Stimulated activated CD4-positive, alpha-beta T cell treated with anti-CD3 and anti-CD28 coated beads, TNF-alpha, amount 100 ng/mL, for 48 hours (primary cell): ENCODE measurements at places on chromosomes 3 and 15.

- DNase-seq, result no peak
These were observed 600.3 kb upstream of the TGFBR2 start for GRCh38 chr3:30006111-30006510.

DNA sequence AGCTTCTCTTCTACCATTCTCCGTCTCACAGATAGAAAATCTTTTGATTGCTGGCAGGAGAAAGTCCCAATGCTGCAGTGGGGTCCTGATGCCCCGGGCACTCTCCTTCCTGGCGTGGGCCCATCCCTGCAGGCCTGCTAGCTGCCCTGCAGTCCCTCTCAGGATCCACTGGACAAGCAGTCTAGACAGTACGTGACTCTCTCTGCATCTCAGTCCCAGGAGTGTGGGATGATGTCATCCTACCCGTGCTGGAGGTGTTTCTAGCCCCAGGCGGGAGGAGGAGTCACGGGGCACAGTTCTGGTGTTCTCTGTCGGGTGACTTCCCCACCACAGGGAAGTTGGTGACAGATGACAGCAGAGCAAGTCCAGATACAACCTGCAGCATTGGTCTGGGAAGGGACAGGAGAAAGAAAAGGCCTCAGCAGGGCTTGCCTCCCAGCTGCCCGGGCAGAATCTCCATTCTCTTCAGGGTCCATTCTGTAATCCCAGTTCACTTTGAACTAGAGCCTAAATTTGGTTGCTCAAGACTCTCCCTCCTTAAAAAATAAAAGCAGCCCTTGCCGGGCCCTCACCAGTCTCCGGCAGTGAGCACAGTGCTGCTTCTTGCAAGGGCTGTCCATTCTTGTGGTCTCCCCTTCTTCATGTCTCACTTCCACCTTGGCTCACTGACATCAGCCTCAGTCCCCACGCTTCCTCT lies 30.6 kb downstream of the SLC28A1 start:
- DNase-seq, result peak; percentile 18

- no peak for DNase-seq
These were observed 24.5 kb downstream of the IQGAP1 start for GRCh38 chr15:90412356-90413194.

DNA sequence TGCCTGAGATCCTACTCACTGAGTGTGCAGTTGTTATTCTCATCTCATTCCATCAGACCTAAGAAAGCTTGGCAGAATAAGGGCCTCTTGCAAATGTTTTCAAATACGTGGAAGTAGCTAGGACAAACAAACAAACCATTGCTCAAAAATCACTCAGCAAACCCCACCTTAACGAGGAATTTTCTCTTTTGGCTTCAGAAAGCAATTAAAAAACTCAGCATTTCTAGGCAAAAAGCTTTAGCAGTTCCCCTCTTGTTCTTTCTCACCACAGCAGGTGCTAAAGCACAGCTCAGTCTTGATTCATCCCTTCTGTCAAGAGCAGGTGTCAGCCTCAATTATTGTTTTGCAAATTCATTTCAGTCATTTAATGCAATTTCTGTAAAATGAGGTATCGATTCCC lies 58.6 kb upstream of the NUDT16 start:
- DNase-seq, result no peak

DNA sequence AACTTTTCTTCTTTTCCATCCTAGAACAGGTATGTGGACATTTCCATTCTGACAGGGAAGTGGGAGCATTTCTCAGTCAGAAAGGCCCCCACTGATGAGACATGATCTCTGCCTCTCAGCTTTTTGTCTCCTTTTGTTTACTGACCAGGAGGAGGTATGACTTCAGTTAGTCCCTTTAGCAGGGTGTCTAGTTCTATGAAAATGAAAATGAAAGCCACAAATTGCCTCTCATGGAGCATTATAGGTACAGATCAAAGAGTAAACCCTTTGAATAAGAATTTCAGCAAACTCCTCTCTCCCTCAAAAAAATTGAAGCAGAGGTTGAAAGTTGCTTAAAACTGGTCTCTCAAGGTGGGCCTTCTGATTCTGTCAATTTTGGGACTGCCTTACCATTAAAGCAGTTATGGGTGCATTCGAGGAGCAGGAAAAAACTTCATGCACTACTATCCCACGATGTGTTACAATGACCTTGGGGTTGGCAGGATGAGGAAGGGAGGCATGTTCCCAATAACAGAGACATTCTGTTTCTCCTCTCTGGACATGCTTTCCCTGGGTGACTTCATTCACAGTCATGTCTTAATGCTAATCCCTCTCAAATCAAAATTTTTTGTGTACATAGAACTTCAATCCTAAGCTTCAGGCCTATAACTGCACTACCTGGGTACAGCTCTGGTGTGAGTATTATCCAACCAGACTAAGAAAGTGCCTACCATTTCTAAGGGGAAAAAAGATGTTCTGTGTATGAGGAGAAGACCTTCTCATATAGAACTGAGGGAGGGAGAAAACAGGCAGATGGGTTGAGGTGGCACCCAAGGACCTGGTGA lies 50.6 kb upstream of the TBC1D23 start:
- DNase-seq, result no peak

- DNase-seq, result no peak
These were observed 206.0 kb downstream of the DIPK2A start for GRCh38 chr3:144177649-144178048.

DNA sequence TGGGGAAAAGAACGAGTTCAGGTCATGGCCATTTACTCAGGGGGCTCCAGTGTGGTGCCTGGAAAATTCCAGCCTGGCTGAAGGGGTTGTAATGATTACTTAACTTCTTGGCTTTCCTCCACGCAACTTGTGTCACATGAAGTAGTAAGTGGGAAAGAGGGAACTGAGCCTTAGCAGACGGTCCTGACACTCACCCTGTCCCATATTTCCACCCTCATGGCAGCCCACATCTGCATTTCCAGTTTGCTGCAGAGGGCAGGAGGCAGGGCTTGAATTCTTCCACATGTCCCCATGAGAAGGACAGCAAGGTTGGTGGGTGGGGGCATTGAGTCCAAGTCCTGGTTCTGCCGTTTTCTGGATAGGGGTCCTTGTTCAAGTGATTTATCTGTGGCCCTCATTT lies 7.8 kb upstream of the CAMP start:
- DNase-seq, result no peak

DNA sequence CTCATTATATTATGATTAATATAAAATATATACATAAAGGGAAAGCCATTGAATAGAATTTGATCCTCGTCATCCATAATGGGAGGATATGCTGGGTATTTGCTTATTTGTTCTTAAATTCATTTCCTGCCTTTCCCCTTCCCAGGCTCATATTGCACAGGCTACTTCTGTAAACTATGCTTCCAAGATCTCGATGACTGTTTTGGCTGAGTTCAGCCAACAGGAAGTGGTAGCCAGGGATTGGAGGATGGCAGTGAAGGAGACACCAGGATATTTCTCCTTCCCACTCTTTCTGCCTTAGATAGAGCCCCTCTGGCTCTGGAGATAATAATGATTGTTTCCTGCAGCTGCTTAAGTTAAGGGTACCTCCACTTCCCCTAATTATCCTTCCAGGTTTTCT lies 44.3 kb upstream of the DYNC1LI1 start:
- no peak for DNase-seq

DNA sequence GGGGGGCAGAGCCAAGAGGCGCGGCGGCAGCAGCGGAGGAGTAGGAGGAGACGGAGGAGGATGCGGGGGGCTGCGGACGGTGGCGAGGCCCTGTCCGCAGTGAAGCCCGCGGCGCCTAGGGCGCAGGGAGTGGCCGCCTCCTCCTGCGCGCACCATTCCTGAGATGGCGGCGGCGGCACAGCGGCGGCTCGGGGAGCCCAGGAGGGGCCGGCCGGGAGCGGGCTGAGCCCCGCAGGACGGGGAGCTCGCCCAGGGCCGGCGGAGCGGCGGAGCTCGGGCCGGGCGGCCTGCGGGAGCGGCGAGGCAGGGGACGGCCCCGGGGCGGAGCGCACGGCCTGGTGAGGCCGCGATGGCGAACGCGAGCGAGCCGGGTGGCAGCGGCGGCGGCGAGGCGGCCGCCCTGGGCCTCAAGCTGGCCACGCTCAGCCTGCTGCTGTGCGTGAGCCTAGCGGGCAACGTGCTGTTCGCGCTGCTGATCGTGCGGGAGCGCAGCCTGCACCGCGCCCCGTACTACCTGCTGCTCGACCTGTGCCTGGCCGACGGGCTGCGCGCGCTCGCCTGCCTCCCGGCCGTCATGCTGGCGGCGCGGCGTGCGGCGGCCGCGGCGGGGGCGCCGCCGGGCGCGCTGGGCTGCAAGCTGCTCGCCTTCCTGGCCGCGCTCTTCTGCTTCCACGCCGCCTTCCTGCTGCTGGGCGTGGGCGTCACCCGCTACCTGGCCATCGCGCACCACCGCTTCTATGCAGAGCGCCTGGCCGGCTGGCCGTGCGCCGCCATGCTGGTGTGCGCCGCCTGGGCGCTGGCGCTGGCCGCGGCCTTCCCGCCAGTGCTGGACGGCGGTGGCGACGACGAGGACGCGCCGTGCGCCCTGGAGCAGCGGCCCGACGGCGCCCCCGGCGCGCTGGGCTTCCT lies at the start of gene GPR27:
Gene GPR27, plus strand, starts transcription at position 155 of the 909 bp plus-strand sequence. Its CDS starts 195 bp downstream, at position 350.
- no peak for DNase-seq

DNA sequence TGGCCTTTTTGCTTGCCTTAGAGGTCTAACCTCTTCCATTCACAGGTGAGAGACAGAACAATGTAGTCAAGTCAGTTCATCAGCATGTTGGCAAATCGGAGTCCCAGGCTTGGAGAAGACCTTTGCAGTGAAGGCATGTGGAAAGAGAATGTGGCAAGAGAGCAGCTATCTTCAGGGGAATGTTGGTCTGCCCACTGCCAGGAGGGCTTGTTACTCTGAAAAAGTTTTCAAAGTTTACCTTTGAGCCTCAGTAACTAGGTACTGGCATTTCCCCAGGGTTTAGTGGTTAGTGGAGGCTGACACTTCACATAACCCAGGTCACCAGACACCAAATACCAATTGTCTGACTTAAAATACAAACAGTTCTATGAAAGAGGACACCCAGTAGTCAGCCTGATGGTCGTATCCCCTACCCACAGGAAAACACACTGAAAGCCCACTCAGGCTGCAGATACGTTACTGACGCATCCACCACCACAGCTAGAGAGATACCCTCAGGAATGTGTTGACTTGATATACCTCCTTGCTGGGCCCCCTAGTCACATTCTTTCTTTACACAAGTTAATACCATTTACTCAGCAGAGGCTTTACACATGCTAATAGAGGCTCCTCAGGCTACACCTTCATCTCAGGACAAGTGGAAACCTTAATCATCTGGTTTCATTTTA lies 9.7 kb upstream of the ARID3B start:
- no peak for DNase-seq

DNA sequence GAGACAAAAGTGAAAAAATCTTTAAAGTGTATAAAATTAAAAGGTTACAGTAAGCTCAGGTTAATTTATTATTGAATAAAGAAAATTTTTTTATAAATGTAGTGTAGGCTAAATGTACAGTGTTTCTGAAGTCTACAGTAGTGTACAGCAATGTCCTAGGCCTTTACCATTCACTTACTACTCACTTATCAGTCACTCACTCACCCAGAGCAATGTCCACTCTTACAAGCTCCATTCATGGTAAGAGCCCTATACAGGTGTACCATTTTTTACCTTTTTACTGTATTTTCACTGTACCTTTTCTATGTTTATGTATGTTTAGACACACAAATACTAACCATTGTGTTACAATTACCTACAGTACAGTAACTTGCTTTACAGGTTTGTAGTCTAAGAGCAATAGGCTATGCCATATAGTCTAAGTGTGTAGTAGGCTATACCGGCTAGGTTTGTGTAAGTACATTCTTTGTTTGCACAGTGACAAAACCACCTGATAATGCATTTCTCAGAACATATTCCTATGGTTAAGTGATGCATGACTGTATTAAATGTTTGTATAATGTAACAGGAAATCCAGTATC lies 38.1 kb upstream of the NECTIN3 start:
- no peak for DNase-seq

GRCh38 chr3:144968750-144969350 lies 997.2 kb downstream of the DIPK2A start:
- no peak for DNase-seq

DNA sequence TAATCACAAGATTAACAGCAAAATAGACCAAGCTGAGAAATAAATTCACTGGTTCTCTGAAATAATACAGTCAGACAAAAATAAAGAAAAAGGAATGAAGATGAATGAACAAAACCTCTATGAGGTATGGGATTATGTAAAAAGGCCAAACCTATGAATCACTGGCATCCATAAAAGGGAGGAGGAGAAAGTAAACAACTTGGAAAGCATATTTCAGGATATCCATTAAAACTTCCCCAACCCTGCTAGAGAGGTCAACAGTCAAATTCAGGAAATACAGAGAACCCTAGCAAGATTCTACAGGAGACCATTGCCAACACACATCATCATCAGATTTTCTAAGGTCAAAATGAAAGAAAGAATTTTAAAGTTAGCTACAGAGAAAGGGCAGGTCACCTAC lies 649.7 kb upstream of the CBLB start:
- no peak for DNase-seq

DNA sequence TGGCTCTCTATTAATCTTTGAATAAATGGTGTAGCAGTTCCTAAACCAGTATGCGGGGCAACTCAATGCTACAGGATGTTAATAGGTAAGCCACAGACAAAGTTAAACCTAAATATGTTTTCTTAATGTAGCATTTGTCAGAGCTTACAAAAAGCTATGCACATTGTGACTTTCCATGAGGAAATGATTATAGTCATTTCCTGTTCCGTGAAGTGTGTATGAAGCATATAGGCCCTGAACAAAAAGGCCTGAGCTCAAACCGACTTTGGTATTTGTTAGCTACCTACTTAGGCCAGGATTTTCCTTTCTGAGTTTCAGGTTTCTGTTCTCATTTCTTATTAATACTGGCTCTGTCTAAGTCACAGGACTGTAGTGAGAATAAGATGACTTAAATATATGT lies 14.2 kb downstream of the ZNF80 start:
- DNase-seq, result no peak

GRCh38 chr3:71172189-71172588 lies 411.3 kb downstream of the FOXP1 start:
- DNase-seq, result no peak

DNA sequence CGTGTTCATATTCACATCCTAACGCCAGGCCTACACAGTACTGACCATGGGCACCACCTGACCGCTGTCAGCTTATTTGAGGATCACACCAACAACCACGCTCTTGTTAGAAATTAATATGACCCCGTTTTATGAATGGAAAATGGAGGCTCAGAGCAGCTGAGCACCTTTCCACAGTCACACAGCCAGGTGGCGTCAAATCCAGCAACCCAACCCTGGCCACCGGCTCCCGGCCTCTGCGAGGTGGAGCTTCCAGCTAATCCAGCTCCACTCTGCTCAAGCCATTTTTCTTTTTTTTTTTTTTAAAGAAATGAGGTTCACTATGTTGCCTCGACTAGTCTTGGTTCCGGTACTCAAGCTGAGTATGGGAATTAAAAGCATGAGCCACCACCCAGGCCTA lies 41.3 kb downstream of the RPN1 start:
- DNase-seq, result no peak

DNA sequence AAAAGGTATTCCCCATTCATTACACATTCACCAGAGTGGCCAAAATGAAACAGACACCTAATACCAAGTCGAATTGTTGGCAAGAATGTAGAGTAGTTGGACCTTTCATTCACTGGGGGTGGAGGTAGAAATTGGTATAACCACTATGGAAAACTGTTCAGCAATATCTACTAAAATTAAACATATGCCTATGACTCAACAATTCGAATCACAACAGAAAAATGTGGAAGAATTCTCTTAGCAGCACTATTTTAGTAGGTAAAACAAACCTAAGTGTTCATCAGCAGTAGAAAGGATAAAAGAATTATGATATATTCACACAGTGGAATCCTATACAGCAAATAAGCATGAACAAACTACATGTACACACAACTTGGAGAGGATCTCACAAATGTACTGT lies 30.6 kb downstream of the POLG start:
- no peak for DNase-seq
